ENCODE measurements at places on chromosomes 6 and 20.

- DNase-seq, result no peak
Observed at GRCh38 chr6:157845493-157846259, 22.6 kb downstream of the SNX9 start.

DNA sequence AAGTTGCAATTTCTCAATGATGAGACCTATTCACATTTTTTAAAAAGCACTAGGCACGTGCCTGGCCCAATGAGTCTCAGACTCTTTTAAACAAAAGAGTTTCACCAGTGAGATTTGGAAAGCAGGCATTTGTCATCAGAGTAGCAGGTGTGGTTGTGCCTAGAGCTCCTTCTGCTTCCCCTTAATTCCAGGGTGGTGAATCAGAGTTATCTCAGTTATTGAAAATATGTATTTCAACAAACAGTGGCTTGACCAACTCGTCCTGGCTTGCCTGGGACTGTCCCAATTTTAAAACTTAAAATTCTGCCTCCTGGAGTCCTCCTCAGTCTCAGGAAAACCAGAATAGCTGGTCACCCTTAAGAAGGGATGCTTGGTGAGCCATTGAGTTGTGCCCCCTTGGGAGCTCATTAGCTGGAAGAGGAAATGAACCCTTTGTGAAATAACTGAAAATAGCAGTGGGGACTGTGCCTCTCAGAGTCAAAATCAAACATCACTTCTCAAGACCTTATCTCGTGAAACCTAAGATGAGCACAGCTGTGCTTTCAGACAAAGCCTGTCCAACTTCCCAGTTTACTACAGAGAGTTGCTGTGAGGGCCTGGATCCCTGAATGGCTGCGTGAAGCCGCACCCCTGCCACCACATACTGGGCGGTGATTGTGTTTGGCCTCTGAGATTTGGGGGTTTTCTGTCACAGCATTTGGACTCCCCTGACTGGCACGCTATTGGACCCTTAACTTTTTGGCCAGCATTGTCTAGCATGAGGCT lies 116.3 kb downstream of the ANKRD60 start:
- DNase-seq, result no peak

- no peak for DNase-seq
Observed at GRCh38 chr6:87721311-87721710, 19.3 kb upstream of the AKIRIN2 start.

DNA sequence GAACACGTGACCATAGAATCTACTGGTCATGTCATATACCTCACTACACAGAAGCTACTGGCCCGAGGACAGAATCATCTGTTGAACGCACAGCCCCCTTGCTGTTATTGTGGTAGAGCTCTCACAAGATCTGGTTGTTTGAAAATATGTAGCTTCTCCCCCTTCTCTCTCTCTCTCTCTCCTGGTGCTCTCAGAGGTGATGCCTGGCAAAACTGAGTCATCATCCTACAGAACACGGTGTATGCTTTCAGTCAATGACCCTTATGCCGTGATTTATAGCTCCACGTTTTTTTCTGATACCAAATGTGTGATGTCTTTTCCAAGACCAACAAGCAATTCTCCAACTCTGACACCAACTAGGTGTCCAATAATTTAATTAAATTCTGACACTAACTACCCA lies 13.0 kb upstream of the RBM24 start:
- DNase-seq, result no peak

DNA sequence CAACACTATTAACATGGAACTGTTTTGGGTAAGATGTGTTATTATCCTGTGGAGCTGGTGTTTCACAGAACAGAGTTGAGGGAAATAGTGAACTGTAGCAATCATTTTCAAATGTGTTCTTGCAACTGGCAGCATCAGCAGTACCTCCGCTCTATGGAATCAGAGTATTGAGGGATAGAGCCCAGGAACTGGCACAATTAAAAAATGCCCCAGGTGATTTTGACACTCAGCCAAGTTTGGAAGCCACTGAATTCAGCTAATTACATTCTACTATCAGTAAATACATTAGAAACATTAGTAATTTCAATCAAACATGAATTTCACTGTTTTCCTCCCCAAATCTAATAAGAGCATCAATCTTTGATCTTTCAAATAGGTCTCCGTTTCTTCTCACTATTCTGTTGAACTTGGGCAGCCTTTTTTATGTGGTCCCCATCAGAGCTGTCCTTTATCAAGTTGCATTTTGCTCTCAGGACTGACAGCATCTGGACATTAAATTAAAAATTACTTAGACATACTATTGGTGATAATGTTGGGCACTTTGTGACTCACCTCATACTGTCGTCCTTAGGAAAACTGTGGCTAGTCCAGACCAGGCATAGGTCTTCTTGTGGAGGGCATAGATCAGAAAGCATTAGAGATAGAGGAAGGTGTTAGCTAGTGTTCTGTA lies 251.5 kb downstream of the DHX35 start:
- DNase-seq, result no peak

- peak; percentile 36 for DNase-seq
Observed at GRCh38 chr6:20404641-20405032, 3.0 kb downstream of the E2F3 start.

DNA sequence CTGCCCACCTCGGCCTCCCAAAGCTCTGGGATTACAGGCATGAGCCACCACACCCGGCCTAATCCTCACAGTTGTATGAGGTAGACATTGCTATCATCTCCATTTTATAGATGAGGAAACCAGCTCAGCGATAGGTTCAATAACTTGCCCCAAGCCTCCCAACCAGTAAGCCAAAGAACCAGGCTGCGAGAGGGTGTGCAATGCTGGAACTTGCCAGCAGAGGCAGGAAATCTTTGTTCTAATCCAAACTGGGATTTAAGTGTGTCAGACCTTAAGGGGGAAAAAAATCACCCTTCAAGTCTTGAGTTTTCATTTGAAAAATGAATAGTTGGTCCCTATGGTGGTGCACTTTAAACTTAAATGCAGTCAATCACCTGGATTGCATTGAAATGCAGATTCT lies 20.1 kb upstream of the RNGTT start:
- no peak for DNase-seq

DNA sequence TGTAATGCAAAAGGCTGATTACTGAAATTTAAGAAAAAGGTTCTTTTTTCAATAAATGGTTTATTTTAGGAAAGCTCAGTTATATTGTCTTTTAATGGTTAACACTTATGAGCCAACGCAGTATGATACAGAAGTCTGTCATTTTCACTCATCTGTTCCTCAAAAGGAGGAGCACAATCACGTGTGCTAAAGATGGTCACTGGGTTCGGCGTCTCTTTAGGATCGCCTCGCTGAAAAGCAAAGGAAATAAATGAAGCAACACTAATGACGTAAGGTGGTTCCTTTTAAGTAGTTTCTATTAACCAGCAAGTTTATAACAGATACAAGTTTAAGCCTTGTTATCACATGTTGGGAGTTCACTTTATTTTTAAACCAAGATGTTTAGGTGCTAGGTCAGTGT lies 125.7 kb downstream of the MAP3K4 start:
- DNase-seq, result no peak
